ENCODE measurements at places on chromosomes 3 and 15. TPM values are rescaled to one million over a fixed set of nuclear protein-coding genes. Genes with fewer than 3 reads are reported as not detected.

DNA sequence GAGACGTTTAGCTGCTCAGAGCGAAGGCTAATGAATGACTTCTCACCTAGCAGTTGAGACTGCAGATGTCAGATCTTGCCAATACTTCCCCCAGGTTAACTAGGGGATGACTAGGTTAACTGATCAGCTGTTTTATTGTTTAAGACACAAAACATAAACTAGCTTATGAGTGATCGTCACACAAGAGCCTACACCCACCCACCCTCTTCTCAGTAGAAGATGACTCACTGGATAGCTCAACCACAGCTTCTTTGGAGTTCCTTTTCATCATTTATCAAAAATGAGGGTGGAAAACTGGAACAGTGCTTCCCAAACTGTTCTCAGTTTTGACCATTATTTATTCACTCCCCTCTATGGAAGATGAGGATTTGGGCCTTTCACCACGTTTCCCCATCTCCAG is 25.2 kb downstream of the GASK1A start:
- DNase-seq = no peak

GRCh38 chr3:184899953-184900595 is 88.1 kb downstream of the VPS8 start:
- no peak for DNase-seq

DNA sequence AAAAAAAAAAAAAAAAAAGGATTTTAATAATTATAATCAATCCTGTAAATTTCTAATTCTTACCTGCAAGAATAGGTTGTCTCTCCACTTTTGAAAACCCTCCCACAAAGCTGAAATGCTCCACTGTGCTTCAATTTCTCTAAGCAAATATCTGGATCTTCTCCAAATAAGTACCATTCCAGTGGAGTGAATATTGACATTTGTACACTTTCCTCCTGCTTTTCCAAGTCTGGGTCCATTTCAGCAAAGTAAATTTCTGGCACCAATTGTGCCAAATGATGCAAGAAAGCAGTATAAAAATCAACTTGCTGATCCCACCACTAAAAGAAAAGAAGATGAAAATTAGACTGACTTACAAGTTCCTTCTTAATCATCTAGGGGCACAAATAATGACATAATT is 19.9 kb downstream of the UBR1 start:
- no peak for DNase-seq

- peak; percentile 42 for DNase-seq
Measured at GRCh38 chr3:37386627-37387230, 212.3 kb upstream of the LRRFIP2 start.

The GOLGA6L4 gene
- 5.2 TPM for total RNA-seq

DNA sequence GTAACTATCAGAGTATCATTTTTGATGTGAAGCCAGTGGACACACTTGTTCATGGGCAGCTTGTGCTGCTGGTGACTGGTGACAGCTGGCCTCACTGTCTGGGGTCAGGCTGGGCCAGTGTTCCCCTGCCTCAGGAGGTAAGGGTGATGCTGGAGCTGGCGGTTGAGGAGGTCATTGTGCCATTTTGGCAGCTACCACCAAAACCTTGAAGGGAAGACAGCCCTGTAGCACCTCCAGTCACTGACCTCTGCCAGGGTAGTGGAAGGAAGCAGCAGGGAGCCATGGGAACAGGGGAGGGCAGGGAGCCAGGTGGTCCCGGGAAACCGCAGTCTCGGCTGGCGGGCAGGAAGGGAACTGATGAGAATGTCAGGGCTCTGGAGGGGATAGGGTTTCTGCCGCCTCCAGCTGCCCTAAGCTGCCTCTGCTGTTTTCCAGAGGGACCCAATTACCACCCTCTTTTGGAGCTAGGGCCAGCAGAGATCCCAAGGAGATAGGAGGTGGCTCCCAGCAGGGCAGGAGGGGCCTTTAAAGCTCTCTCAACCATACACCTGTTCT is 24.8 kb downstream of the FOXL2NB start:
- DNase-seq = no peak

DNA sequence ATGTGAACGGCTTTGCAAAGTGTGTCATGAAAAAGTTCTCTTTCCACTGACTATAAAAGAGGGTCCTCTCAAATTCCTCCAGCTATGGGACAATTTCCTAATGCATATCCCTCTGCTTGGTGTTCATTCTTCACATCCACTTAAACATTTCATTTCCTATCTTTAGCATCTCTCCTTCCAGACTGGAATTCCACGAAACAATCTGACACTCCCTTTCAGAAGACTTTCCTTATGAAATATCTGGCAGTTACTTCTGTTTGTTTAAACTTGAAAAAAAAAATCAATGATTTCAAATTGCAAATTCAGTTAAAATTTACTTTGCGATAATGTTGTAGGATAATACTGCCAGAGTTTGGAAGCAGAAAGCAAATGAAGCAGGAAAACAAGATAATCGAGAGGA is 105.8 kb upstream of the SELENOK start:
- no peak for DNase-seq

- DNase-seq = no peak
Measured at GRCh38 chr15:51369451-51369761, 28.0 kb downstream of the GLDN start.

- no peak for DNase-seq
Measured at GRCh38 chr15:77546050-77546501, 86.6 kb downstream of the LINGO1 start.

The SCAMP5 gene
- total RNA-seq = 4.8 TPM

The PLA2G4E gene
- total RNA-seq = 1.7 TPM

The RBPMS2 gene
- 3.9 TPM for total RNA-seq

GRCh38 chr3:190988102-190988501 is 125.6 kb upstream of the GMNC start:
- DNase-seq = no peak

DNA sequence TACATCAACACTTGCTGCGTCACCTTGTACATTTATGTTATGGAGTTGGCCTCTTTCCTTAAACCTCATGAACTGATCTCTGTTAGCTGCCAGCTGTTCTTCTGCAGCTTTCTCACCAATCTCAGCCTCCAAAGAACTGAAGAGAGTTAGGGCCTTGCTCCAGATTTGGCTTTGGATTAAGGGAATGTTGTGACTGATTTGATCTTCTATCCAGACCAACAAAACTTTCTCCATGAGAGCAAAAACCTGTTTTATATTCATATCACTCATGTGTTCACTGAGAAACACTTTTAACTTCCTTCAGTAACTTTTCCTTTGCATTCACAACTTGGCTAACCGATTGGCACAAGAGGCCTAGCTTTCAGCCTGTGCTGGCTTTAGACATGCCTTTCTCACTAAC is 1156.0 kb upstream of the CADM2 start:
- DNase-seq = peak; percentile 85

DNA sequence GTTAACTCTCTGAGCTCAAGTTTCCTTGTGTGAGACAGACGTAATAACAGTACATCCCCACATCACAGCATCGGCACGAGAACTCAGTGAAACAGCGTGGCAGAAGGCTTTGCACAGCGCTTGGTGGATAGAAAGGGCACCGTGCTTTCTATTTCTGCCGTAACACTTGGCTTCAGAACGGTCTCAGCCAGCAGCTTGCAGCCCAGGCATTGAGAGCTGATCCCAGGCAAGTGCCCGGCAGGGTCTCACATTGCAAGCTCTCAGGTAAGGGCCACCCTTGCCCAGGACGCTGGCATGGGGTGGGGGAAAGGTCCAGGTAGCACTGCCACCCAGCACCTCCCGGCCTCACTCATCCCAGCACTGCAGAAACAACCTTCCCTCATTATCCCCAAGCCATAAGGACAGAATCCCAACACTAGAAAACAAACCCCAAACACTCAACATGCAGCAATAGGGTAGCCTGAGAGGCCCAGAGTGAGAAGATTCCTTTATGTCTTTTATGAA is 70.5 kb upstream of the ITGA11 start:
- no peak for DNase-seq

DNA sequence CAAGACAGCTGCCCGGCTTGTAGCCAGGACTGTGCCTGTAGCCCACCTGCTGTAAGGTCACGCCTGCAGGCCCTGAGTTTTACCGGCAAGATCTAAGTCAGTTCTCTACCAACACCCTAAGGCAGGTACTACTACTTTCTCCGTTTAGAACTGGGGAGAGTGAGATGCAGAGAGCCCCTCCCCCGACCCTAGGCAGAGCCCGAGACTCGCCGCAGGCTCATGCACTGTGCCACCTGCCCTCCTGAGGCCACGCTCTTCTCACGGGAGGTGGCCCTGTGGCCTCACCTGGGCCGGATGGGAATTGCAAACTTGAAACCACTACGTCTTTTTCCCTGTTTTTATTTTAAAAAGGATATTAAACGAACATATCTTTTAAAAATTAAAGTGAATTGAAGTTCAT is 36.9 kb upstream of the PCSK6 start:
- no peak for DNase-seq

GRCh38 chr15:70356062-70356860 is 258.5 kb upstream of the TLE3 start:
- no peak for DNase-seq

GRCh38 chr3:113536627-113537101 is 4.3 kb downstream of the SIDT1 start:
- DNase-seq = no peak

- DNase-seq = no peak
Measured at GRCh38 chr3:25297667-25298585, 130.1 kb upstream of the RARB start.

The AP4E1 gene
- 9.9 TPM for total RNA-seq

DNA sequence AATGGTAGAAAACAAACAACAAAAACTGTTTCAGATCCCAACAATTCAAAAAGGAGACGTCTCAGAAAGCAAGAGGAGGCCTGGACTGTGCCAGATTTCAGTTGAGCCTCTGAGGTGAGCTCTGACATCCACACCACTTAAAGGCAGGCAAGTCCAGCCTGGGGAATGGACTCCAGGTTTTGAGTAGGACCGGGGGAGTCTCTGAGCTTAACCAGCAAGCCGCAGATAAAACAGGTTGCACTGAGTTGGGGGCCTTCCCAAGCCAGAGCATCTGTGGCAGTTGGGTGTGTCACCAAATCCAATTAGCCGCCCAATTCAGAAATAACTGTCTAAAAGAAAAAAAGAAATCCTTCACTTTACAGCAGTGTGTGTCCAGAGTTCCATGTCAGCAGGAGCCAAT is 54.7 kb downstream of the OXNAD1 start:
- DNase-seq = no peak

DNA sequence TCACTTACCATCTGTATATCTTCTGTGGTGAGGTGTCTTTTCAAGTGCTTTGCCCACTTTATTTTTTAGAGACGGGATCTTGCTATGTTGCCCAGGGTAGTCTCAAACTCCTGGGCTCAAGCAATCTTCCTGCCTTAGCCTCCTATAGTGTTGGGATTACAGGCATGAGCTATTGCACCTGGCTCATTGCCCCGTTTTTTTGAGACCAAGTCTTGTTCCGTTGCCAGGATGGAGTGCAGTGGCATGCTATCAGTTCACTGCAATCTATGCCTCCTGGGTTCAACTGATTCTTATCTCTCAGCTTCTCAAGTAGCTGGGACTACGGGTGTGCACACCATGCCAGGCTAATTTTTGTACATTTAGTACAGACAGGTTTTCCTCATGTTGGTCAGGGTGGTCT is 52.5 kb upstream of the TTBK2 start:
- DNase-seq = peak; percentile 0

GRCh38 chr15:99537344-99537743 is 28.4 kb upstream of the MEF2A start:
- no peak for DNase-seq

The CILP gene
- total RNA-seq = 0.97 TPM

GRCh38 chr3:51706788-51707731 is at the start of gene GRM2:
Gene GRM2 (plus strand): TSS chr3:51707068. CDS start chr3:51708984, 1,916 bp downstream.
- peak; percentile 93 for DNase-seq

The TRIM42 gene
- total RNA-seq = not detected

DNA sequence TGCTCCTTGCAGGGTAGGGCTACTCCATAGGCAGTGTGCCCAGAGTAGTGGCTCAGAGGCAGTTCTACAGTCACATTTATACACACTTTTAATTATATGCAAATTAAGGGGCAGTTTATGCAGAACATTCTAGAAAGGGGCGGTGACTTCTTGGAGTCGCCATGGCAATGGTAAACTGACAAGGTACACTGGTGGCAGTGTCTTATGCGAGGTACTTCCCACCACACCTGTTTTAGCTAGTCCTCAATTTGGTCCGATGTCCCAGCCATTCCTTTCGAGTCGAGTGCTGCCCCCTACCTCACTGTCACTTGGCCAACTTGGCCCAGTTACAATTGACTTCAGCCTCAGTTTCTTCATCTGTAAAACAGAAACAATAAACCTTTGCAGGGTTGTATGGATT is 3.8 kb upstream of the IRAK2 start:
- no peak for DNase-seq

- no peak for DNase-seq
Measured at GRCh38 chr15:82851981-82852511, 42.6 kb downstream of the WHAMM start.

The EXD1 gene
- total RNA-seq = not detected

GRCh38 chr3:138440596-138440995 is 6.2 kb downstream of the ESYT3 start:
- no peak for DNase-seq

GRCh38 chr15:82832601-82833361 is 23.4 kb downstream of the WHAMM start:
- DNase-seq = peak; percentile 92

- DNase-seq = no peak
Measured at GRCh38 chr3:48039487-48040190, 23.4 kb upstream of the MAP4 start.

DNA sequence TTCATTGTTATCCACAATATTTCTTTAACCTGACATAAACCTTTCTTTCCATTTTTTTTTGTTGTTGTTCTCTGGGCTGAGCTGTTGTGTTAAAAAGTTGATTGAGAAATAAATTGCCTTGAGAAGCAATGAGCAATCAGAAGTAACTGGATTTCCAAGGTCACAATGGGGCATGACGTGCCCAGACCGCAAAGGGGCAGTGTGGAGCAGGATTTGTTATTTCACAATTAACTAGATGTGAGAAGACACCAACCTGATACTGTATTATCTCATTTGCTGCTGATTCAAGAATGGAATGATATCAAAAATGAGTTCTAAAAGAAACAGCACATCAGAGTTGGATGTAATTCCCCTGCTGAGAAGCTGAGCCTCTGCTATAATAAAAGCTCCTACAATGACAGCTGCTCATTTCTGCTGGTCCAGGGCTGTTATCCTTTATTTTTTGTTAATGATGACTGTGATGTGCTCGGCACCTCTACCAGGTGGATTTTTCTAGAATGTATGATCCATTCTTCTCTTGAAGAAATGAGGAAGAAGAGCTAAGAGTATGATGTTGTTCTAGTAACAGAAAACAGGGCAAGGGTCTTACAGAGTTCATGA is 28.1 kb downstream of the CPNE4 start:
- DNase-seq = no peak

The VWA5B2 gene
- total RNA-seq = 1.6 TPM

DNA sequence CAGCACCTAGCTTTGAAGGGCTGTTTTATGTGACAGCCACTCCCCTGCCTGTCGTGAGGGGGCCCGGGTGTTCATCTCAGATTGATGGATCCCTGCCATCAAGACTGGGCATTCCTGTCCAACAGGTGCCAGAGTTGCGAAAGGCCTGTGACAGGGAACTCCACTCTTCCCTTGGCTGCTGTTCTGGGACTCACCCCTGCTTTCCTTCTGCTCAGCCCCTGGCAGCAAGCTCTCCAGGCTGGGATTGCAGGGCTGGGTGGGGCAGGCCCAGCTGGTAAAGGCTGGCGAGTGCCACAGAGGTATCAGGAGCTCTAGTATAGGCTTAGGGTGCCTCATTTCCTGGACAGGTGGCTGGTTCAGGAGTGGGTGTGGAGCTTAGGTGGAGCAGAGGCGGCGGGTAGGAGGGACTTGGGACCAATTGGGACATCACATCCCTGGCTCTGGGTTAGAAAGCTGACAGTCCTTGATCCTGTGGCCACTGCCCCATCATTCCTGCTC is at the start of gene PLA2G4B:
PLA2G4B (plus strand) TSS at position 448 of the 498 bp plus-strand sequence. CDS start 67 bp downstream, outside the sequence.
- DNase-seq = peak; percentile 85
